ENCODE measurements at places on chromosomes 16 and 17.
A peak's percentile ranks its signal among the peaks of the same experiment; 100 is the strongest.

GRCh38 chr16:68298907-68299561 lies 11.7 kb downstream of the SLC7A6OS start:
- DNase-seq, result no peak

- no peak for DNase-seq
Measured at GRCh38 chr17:61481421-61481820, 29.2 kb downstream of the TBX4 start.

DNA sequence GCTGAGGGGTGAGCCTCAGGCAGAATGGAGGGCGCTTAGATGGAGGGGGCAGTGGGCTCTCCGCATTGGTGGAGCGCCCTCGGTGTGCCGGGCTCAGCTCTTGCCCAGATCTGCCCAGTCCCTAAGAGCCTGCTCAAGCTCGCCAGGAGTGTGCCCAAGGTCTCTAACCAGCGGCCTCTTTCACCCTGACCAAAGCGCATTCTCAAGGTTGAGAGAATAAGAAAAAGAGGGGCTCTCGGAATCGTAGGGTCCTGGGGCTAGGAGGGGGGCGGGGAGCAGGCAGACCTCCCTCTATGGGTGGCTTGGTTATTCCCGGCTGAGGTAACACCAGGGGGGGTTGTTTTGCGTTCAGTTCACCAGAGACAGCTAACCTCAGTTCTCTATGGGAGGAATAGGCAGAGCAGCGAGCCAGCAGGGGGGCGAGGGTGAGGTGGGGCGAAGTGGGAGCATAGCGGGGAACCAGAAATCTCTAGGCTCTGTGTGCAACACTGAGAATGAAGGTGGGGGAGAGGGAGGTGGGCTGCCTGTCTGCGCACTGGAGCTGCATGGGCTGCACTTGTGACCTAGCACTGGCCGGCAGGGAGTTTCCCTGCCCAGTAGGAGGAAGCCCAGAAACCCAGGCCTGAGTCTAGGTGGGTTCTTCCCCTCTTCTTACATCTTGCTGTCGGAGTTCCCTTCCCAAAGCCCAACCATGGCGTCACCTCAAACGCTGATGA lies 3.0 kb downstream of the TMEM132E start:
- no peak for DNase-seq

DNA sequence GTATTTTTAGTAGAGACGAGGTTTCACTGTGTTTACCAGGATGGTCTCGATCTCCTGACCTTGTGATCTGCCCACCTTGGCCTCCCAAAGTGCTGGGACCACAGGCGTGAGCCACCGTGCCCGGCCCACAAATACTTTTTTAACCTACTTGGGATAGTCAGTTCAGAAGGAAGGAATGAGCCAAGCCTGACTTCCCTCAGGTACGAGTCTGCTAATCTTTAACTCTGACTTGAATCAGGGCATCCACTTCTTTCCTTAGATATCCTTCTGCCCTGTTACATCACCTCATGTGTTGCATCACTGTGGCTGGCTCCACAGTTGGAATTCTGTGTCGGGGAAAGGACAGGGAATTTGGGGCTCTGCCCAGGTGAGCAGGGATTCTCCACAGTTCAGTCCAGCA lies 120.8 kb downstream of the MSI2 start:
- no peak for DNase-seq

- no peak for DNase-seq
Measured at GRCh38 chr17:36188891-36189306, 7.7 kb downstream of the CCL3L1 start.

- no peak for DNase-seq
Measured at GRCh38 chr17:8725881-8726876, 18.5 kb downstream of the CCDC42 start.

DNA sequence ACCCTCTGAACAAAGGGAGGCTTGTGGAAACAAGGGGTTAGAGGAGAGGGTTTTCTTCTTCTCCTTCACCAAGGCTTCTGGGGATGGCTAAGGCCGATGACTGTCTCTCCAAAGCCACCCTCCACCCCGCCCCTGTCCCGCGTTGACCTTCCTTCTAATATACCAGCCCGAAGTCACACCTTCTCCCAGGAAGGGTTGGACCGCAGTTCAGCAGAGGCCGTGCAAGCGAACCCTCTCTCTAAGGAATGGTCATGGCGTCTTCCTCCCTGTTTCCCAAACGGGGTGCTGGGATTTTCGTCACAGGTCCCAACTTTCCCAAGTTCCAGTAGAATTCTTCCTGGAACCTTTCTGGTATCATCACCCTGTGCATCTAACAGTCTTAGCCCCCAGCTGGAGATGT lies 49.4 kb downstream of the FZD2 start:
- DNase-seq, result no peak

DNA sequence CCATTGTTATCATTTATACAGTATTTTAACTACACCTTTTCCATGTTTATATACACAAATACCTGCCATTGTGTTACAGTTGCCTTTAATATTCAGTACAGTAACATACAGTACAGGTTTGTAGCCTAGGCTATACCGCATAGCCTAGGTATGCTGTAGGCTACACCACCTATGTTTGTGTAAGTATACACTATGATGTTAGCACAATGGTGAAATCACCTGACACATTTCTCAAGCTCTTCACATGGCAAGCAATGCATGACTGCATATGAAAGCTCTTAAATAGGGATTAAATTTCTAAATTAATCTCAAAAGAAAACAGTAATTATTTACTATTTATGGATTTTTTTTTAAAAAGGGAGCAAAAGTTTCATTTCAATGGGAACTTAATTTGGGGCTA lies 12.0 kb downstream of the LRRC37B start:
- no peak for DNase-seq

- DNase-seq, result no peak
Measured at GRCh38 chr17:61218438-61218837, 181.2 kb upstream of the TBX2 start.

DNA sequence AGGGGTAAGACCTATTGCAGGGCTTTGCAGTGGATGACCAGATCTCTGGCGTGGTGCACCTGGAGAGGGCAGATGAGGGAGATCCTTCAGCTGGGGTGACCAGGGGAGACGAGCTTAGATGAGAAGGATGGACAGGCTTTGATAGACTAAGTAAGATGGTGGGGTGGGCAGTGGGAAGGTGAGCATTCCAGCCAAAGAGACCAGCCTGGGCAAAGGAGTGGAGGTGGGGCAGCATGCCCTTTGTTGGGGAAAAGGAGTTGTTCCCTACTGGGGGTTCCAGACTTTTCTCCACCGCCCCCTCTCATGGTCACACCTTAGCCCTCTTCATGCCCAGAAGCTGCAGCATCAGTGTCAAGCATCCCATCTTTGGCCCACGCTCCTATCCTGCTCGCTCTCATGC lies 27.6 kb downstream of the ANKRD40 start:
- DNase-seq, result no peak

DNA sequence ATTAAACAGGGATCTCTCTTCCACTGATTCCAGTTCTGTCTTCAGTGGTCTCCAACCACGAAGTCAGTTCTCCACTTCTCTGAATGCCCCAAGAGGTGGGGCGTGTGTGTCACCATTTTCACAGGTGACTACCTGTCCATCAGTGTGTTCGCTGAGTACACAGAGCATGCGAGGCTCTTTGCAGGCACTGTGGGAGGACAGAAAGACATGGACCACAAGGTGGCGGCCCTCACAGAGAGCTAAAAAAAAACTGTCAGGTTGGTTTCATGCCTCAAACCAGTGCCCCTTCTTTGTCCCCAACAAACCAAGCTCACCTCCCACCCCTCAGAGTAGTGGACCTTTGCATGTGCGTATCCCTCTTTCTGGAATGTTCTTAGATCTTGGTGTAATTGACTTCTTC lies 13.8 kb downstream of the EMP2 start:
- DNase-seq, result no peak

DNA sequence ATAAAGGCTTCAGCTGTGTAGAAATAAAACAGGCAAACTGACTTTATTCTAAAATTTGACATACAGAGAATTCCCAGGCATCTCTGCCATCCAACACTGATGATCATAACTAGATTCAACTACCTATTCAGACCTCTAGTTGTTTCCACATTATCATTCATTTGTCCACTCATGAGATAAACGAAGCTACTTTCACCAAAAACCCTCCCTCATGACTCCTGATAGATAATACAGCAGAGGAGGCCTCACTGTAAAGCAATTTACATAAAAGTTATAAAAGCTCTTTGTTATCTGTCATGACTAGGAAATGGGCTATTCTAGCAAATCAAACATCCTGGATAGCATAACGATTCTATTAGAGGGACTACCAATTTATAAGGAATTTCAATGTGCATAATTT lies 19.6 kb upstream of the RFFL start:
- no peak for DNase-seq

DNA sequence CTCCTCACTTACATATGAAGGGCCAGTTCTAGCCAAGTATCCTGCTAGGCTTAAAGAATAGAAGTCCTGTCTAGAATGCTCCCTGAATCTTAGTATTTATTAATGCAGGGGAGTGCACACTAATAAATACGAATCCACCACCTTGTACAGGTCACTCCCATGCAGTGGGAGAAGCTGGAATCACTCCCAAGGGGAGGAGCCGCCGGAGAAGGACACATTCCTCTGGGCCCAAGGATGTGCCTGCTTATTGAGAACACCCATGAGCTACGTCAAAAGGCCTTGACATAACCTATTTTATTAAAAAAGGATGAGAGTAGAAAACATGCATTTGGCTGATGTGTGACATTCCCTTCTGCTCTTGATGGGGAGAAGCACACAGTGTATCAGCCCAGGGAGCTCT lies 223.5 kb downstream of the SPECC1 start:
- no peak for DNase-seq

GRCh38 chr17:12521416-12521815 lies 144.3 kb upstream of the MYOCD start:
- no peak for DNase-seq

- peak; percentile 18 for DNase-seq
Measured at GRCh38 chr16:30032083-30032819, 1.2 kb upstream of the TLCD3B start.

- no peak for DNase-seq
Measured at GRCh38 chr17:55230716-55231115, 34.0 kb upstream of the HLF start.

DNA sequence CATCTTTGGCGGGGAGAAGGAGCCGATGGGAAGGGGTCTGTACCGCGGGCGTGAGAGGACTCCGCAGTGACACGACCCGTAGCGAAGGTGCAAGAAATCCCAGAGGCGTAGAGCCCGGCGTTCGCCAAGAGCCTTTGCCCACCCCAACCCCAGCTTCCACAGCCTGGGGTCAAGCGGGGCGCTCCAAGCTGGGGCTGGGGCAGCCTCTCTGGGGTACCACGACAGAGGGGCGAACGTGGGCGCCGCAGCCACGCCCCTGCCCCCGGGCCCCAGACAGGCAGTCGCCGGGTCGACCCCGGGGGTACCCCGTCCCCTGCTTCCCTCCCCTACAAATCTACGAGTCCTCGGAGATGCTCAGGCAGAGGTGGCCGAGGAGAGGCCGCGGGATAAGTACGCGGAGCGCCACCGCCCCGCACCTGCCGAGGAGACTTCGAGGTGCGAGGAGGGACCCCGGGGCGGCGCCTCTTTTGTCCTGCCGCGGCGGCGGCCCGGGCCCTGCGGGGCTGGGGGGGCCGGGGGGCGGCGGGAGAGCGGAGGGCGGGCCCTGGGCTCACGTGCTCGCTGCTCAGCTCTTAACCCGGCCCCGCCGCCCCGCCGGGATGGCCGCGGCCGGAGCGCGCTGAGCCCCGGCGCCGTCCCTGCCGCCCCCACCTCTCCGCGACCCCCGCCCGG lies at the start of gene ADAM11:
ADAM11 (plus strand) TSS at position 575 of the 672 bp plus-strand sequence. CDS start 212 bp downstream, outside the sequence.
- no peak for DNase-seq

DNA sequence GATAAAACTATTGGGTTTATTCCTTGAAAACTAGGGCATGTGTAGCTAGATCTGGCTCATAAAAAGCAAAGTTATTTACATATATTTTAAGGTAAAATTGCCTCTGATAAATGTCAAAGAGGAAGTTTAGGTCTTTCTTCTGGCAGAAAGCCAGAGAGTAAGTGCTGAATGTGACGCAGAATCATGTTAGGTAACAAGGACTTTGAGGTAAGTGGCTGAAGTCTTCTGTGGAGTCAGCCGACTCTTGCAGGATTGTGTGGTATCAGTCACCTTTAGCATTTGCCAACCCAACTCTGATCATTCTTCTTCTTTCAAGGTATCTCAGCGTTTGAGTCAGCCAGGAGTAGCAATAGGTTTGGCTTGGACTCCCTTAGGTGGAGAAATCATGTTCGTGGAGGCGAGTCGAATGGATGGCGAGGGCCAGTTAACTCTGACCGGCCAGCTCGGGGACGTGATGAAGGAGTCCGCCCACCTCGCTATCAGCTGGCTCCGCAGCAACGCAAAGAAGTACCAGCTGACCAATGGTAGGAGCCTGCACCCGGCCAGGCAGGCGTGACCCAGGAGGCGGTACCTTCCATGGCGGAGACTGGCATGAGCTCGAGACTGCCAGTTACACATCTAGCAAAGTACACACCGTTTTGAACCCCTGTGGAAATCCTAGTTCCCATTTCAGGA lies 37.9 kb downstream of the SIAH1 start:
- DNase-seq, result no peak

DNA sequence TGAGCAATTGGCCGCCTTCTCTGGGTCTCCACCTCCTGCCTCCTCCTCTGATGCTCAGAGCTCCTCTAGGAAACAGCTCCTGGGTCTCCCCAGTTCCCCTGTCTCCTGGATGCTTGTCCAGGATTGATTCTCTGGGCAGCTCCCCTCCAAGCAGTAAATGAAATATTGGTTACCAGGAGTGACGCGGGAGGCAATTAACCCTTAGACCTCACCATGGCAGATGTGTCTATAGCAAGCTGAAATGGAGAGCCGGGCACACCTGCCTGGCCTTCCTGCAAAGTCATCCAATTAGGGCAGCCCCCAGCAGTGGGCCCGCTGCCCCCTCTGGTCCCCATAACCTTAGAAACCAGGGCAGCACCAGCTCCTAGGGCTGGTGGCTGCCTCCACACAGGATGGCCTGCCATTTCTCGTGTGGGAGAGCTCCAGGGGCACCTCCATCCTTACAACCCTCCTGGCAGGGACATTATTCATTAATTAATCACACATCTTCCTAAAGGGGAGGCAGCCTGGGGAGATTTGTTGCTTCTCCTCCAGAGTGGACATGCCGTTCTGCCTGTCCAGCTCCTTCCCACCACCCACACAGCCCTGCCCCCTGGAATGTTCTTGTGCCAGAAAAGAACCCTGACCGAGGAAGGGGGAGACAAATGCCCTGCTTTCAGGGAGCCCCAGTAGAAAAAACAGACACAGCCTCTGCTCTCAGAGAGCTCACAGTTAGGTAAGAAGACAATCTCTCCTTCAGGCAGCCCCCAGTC lies 8.3 kb upstream of the KIF18B start:
- DNase-seq, result no peak

GRCh38 chr16:86306811-86307513 lies 203.4 kb upstream of the FOXF1 start:
- no peak for DNase-seq

- no peak for DNase-seq
Measured at GRCh38 chr16:78748220-78748929, 648.9 kb downstream of the WWOX start.

- DNase-seq, result no peak
Measured at GRCh38 chr17:71455219-71455618, 665.6 kb upstream of the SOX9 start.

- DNase-seq, result no peak
Measured at GRCh38 chr16:88688013-88688778, 1.9 kb upstream of the SNAI3 start.

- no peak for DNase-seq
Measured at GRCh38 chr16:79001156-79001967, 599.2 kb downstream of the MAF start.
